ENCODE measurements at places on chromosomes 12 and 14. TPM values are rescaled to one million over a fixed set of nuclear protein-coding genes. Genes with fewer than 3 reads are reported as not detected.

AKAP5 gene
- total RNA-seq = 2.1 TPM

TAS2R50 gene
- total RNA-seq = 0.95 TPM

CIROP gene
- total RNA-seq = not detected

SLC15A5 gene
- not detected for total RNA-seq

SOAT2 gene
- total RNA-seq = 13.3 TPM

HOMEZ gene
- total RNA-seq = 7.8 TPM

ASPG gene
- not detected for total RNA-seq

MYF6 gene
- not detected for total RNA-seq

KRT8 gene
- total RNA-seq = not detected

MFAP5 gene
- total RNA-seq = not detected

KITLG gene
- total RNA-seq = not detected

KRT77 gene
- total RNA-seq = not detected

GUCY2C gene
- total RNA-seq = not detected

MAP3K12 gene
- total RNA-seq = 22.9 TPM

PEBP1 gene
- 115 TPM for total RNA-seq

KRT73 gene
- total RNA-seq = 0.45 TPM

OR6C65 gene
- not detected for total RNA-seq

LMO3 gene
- not detected for total RNA-seq

POTEM gene
- not detected for total RNA-seq

DNA sequence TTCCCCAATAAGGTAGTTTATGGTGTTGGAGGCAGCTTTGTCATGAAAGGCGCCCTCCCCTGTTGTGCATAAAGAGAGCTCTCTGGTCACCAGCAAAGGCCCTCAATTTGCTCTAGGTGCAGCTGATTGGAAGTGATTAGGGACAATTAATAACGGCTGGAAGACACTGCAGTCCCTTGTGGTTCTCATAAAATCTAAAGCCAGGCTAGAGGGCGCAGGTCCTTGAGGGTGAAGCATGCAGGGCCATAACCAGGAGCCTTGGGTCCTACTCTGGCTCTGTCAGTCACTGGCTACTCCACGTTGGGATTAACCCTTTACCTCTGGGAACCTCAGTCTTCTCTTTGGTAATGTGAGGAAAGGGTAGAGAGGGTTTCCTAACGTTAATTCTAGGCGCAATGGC is 1.9 kb downstream of the DAAM1 start:
- no peak for DNase-seq

DNA sequence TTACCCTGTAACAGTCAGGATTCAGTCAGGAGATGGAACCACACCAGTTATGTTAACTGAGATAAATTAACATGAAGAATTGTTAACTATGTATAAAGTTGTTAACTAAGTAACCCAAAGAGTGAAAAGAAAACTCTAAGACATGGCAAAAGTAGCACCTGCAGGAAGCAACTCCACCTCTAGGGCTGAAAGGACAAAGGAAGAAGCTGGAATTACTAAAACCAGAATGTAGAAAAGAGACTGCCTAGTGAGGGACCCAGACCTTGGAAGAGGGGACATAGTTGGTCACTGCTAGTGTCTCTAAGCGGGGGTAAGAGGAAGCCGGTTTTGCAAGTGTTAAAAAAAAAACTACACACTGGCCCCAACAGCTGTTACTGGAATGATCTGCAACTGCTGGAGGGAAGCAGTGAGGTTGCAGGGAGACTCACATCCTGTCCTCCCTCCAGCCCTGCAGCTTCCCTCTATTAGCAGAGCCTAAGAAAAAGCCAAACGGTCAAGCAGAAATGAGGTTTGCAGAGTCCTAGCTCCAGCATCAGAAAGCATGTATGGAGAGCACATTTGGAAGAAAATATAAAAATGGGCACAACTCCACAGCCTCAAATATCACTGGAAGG is 39.8 kb downstream of the GPR135 start:
- DNase-seq = no peak

- no peak for DNase-seq
These were observed 83.8 kb downstream of the NRXN3 start for GRCh38 chr14:78253986-78254385.

- DNase-seq = no peak
These were observed 239 bp downstream of the ZFP36L1 start for GRCh38 chr14:68792678-68792978.

DNA sequence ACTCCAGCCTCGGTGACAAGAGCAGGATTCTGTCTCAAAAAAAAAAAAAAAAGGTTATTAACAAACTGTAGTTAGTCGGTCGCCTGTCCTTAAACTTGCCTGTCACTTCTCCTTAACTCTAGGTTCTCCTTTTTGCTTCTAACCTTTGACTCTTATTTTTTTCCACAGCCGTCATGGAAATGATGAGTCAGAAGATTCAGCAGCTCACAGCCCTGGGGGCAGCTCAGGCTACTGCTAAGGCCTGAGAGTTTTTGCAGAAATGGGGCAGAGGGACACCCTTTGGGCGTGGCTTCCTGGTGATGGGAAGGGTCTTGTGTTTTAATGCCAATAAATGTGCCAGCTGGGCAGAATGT is 418 bp upstream of the MYG1 start:
- peak; percentile 59 for DNase-seq

- DNase-seq = no peak
These were observed 974 bp downstream of the BTBD7 start for GRCh38 chr14:93331728-93332396.

GRCh38 chr14:35883677-35884293 is 57.6 kb downstream of the BRMS1L start:
- peak; percentile 57 for DNase-seq

DNA sequence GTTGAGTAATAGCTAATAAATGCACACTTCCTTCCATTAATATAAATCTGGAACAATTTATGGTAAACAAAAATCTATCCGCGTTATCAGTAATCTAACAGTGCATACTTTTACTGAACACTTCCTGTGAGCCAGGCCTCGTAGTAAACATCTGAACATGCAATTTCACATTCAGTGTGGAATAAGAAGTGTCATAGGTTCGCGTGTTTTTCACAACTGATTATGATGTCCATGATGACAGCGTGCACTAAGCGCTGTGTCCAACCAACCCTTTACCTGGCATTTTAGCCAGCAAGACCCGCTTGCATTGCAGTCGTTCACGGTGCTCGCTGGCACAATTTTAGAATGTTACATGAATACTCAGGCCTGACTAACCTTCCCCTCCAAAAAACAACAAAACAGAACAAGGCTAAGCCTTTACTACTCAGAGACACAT is 2.1 kb downstream of the PNMA1 start:
- DNase-seq = no peak

DNA sequence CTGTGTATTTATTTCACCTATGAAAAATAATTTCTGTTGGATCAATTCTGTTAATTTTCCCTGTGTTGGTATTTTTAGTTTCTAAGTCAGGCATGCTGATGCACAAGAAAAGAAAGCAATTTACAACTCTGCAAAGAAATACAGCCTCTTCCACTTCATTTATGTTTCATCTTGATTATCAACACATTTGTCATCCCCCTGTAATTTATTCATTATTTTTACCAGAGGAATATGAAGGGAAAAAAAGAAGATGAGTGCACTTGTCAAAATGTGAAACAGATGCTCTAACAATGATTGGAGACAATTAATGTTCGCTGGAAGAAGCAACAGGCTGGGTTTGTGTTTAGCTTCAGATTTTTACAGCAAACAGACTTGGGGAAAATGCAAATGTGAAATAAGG is 958.5 kb upstream of the SEL1L start:
- no peak for DNase-seq

- no peak for DNase-seq
These were observed 101.0 kb downstream of the LRIG3 start for GRCh38 chr12:58819345-58819744.

DNA sequence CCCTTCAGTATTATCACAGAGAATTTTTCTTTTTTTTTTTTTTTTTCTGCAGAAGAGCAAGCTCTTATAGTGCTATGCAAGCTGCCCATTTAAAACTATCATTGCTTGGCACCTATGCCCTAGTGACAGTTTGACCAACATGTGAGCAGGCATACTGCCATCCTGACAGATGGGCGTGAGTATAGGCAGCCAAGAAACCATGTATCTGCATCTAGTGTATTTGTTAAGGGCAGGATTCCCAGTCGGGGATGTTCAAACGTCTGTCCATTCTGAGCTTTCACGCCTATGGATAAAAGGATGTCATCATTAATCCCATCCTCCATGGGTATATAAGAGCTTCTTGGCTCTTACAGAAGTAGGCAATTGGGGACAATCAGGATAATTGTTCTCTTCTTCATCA is 8.8 kb downstream of the VRK1 start:
- DNase-seq = no peak

- DNase-seq = no peak
These were observed 204.6 kb downstream of the BTG1 start for GRCh38 chr12:91940826-91941570.

GRCh38 chr14:95095996-95096395 is 61.3 kb downstream of the DICER1 start:
- DNase-seq = no peak

GRCh38 chr12:22287776-22288621 is 46.5 kb downstream of the ST8SIA1 start:
- no peak for DNase-seq

GRCh38 chr14:23043754-23044153 is 1.7 kb downstream of the PSMB11 start:
- DNase-seq = no peak

- no peak for DNase-seq
These were observed 710 bp upstream of the BMAL2 start for GRCh38 chr12:27331927-27332324.

- no peak for DNase-seq
These were observed 157.8 kb upstream of the NUDT4 start for GRCh38 chr12:93219947-93220346.

DNA sequence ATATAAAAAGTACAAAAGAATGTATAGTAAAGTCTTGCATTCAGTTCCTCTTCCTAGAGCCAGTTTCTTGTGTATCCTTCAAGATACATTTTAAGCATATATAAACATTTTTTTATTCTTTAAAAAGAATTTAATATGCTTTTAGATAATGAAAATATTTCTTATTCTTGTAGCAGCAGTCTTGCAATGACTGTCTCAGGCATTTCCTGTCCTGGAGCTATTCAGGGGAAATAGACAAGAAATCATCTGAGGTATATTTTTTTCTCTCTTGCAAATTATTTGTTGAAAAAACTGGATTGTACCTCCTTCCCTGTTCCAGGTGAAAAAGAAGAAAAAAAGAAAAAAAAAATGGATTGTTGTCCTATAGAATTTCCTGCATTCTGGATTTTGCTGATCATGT is 17.0 kb upstream of the ERBB3 start:
- no peak for DNase-seq

- DNase-seq = no peak
These were observed 124.4 kb downstream of the KIF26A start for GRCh38 chr14:104262515-104263514.

DNA sequence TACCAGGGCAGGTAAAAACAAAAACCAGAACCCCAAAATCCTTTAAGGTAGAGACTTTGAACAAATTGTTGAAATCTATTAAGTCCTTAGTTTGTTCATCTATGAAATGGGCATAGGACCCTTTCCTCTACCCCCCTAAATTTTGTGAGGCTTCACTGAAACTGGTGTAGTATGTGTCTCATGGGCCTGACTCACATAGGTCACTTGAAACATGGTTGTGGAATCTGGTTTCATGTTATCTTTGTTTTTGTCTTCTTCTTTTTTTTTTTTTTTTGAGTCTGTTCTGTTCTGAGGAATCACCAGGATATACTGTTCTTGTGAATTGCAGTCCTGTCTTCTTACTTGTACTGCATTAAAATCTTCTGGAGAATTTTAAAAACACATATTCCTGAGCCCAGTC is 202.2 kb downstream of the KTN1 start:
- DNase-seq = no peak

GRCh38 chr12:14949631-14950030 is 11.3 kb upstream of the ERP27 start:
- DNase-seq = no peak

- DNase-seq = no peak
These were observed 30.3 kb upstream of the KCNC2 start for GRCh38 chr12:75239987-75240386.

- DNase-seq = no peak
These were observed 166.4 kb downstream of the STXBP6 start for GRCh38 chr14:24883576-24883975.

- DNase-seq = no peak
These were observed 3.5 kb downstream of the HMGA2 start for GRCh38 chr12:65827827-65828231.

DNA sequence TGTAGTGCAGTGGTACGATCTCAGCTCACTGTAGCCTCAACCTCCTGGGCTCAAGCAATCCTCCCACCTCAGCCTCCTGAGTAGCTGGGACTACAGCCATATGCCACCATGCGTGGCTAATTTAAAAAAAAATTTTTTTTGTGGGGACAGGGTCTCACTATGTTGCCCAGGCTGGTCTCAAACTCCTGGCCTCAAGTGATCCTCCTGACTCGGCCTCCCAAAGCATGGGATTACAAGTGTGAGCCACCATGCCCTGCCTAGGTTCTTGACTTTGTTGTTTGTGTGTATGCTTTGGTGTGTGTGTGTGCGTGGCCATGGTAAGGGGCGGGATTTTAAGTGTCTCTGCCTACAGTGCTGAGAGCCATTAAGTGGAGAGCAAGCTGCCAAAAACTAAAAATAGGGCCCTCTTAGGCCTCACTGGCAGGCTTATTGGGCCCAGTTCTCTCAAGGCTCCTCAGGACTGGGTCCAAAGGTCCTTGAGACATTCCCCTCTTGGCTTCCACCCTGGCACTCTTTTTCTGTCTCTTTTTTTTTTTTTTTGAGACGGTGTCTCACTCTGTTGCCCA is 5.1 kb downstream of the COX14 start:
- DNase-seq = no peak

DNA sequence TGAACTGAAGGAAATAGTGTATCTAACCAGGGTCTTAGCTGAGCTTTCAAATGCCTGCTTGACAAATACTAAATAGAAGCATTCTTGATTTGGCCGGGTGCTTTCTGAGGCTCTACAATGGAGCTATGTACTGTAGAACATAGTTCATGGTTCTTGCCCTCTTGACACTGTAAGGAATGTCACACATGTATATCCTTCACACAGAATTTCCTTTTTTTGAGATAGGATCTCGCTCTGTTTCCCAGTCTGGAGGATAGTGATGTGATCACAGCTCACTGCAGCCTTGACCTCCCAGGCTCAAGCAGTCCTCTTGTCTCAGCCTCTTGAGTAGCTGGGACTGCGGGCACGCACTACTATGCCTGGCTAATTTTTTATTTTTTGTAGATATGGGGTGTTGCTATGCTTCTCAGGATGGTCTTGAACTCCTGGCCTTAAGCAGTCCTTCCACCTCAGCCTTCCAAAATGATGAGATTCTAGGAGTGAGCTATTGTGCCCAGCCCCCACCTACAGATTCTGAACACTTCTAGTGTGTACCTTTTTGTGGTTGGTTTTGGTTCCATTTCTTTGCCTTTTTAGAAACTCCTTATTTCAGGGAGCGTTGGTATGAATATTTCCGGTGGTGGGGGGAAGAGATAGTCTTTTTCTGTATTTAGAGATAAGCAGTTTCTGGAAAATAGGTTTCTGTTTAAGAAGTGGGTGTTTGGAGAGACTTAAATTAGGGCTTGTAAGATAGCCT is 4.2 kb downstream of the MLXIP start:
- no peak for DNase-seq

- no peak for DNase-seq
These were observed 23.2 kb downstream of the UBE3B start for GRCh38 chr12:109500406-109501185.

Data from activated CD8-positive, alpha-beta T cell treated with anti-CD3 and anti-CD28 coated beads, Interleukin-2, amount 10 ng/mL, durations not matched to agents 7 days and 5 days (primary cell).